ENCODE measurements at places on chromosomes 12 and 14.

DNA sequence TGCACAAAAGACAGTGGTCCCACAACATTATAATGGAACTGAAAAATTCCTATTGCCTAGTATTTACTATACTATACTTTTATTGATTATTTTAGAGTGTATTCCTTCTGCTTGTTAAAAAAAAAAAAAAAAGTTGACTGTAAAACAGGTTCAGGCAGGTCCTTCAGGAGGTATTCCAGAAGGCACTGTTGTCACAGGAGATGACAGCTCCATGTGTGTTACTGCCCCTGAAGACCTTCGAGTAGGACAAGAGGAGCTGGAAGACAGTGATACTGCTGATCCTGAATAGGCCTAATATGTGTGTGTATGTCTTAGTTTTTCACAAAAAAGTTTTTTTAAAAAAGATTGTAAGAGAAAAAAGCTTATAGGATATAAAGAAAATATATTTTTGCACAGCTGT lies 12.3 kb downstream of the UBE2N start:
- no peak for DNase-seq

DNA sequence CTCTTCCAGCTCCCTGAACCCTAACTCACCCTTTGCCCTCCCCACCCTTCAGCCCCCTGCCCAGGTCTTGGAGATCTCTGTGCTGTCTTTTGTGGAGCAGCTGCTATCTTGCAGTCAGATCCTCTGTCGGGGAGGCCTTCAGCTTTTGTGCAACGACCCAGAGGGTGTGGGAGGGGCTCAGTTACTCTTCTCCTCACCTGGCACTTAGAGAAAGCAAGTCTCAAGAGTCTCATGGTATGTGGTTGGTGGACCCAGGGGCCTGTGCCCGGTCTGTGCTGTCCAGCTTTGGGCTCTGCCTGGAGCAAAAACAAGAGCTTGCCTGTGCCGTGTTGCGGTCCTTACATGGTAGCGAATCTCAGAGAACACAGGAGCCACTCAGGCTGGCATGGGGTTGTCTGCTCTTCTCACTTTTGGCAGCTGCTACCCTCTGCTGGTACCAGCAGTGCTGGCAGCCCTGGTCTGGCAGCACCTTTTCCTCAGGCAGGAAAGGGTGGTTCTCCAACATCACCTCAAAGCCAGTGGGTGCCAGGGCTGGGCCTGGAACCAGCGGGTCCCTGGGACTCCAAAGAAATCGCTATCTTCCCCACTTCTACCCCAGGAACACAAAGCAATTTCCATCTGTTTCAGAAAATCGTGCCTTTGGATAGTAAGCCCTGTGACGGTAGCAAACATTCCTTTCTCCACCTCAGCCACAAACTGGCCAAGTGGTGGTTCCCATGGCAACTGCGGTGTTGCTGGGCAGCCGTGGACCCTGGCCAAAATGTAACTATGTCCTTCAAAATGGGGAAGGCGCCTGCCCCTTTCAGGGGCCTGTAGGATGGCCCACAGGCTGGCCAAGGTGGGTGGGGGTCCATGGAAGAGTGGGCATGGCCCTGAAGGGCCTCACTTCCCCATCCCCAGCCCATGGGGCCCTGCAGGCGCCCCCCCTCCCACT lies 90.0 kb downstream of the RIN3 start:
- peak; percentile 92 for DNase-seq

GRCh38 chr12:51390891-51391282 lies 319 bp downstream of the GALNT6 start:
- DNase-seq: no peak

DNA sequence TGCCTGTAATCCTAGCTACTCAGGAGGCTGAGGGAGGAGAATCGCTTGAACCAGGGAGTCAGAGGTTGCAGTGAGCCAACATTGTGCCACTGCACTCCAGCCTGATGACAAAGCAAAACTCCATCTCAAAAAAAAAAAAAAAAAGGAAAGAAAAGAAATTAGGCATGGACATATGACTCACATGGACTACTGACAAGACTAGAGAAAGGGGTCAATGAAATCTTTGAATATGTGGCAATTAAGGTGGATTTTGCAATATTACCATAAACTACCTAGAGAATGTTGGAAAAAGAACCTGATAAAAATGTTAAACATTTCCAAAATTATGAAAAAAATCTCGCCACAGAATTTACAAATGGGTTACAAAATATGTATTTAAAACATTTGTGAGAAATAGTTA lies 873.6 kb downstream of the C12orf50 start:
- peak; percentile 85 for DNase-seq

GRCh38 chr14:63545431-63545830 lies 2.3 kb upstream of the PPP2R5E start:
- DNase-seq: no peak

GRCh38 chr12:28709986-28710685 lies 438.9 kb upstream of the FAR2 start:
- no peak for DNase-seq

DNA sequence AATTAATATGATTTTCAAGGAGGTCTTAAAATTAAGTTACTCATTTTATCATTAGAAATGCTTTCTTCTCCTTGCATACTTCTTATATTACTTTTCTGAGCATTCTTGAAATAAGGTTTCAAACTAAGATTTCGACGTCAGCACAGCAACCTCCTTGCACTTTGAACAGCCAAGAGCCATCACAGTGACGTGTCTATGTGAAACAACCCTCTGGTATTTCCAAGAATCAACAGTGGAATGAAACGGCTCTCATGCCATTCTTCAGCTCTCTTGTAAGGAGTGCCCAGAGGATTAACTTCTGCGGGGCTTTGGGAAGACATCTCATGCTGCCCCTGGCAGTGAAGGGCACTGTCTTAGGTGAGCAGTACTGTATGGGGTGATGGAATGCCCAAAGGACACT lies 109.2 kb downstream of the EFCAB11 start:
- DNase-seq: peak; percentile 84

GRCh38 chr14:98138666-98139065 lies 1133.3 kb downstream of the BCL11B start:
- no peak for DNase-seq

GRCh38 chr14:39762576-39763401 lies 330.6 kb upstream of the FBXO33 start:
- no peak for DNase-seq

DNA sequence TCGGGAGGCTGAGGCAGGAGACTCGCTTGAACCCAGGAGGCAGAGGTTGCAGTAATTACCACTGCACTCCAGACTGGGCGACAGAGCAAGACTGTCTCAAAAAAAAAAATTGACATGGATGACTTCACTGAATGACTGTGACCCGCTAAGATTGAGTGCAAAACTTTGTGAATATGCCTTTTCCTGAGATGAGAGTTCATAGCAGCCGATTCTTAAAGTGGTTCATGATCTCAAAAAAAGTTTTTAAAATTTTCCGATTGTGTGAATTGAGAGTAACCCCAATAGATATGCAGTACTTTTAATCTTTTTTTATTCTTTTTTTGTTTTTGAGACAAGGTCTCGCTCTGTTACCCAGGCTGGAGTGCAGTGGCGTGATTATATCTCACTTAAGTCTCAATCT lies 1.2 kb downstream of the TCTN1 start:
- DNase-seq: no peak

Data from choroid plexus epithelial cell (primary cell).